ENCODE measurements at places on chromosomes 3 and 15. TPM values are rescaled to one million over a fixed set of nuclear protein-coding genes. Genes with fewer than 3 reads are reported as not detected.

PYDC2 gene
- total RNA-seq, result not detected

DYNLT2B gene
- total RNA-seq, result 9.5 TPM

SEMA3B gene
- total RNA-seq, result 49.4 TPM

ITIH1 gene
- not detected for total RNA-seq

MYEF2 gene
- 9.5 TPM for total RNA-seq

GHSR gene
- not detected for total RNA-seq

DNASE1L3 gene
- not detected for total RNA-seq

KBTBD8 gene
- total RNA-seq, result 0.38 TPM

SLC28A1 gene
- total RNA-seq, result not detected

TEX55 gene
- not detected for total RNA-seq

INKA1 gene
- total RNA-seq, result 0.76 TPM

RHOV gene
- total RNA-seq, result 0.16 TPM

TP53BP1 gene
- 27.9 TPM for total RNA-seq

ANKDD1A gene
- 0.76 TPM for total RNA-seq

SAXO2 gene
- total RNA-seq, result not detected

SLCO2A1 gene
- total RNA-seq, result 2.4 TPM

TMEM266 gene
- total RNA-seq, result 0.25 TPM

KLF15 gene
- total RNA-seq, result 0.33 TPM

Data from mesangial cell (primary cell).